ENCODE measurements at places on chromosomes 16 and 17.

DNA sequence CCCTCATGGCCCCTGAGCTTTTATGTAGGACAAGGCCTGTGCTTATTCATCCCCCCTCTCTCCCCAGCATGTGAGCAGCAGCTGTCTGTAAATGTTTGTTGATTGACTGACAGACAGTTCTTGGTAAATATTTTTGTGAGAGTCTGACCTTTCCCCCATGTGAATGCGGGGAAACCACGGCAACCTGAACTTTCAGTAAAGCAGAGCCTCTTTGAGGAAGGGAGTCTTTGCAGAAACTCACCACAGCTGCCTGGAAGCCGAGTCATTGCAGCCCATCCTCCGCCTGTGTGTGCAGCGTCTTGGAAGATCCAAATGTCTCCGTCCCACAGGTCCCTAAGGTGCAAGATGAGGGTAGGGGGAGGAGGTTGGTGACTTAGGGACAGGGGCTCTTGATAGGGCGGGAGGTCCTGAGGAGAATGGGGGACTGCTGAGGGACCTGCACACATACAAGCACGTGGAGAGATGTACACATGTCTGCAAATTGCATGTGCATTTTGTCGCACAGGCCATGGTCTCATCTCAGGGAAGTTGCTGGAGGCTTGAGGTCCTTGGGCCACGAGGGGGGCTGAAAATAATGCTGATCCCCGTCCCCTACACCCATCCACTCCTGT, 23.0 kb upstream of the IL21R start:
- no peak for DNase-seq

GRCh38 chr16:85514598-85515318, 98.4 kb upstream of the GSE1 start:
- DNase-seq, result no peak

- DNase-seq, result no peak
These were observed 999 bp upstream of the FLYWCH2 start for GRCh38 chr16:2881783-2882649.

- no peak for DNase-seq
These were observed 839.9 kb upstream of the RBFOX1 start for GRCh38 chr16:6492742-6493141.

- DNase-seq, result no peak
These were observed 171.0 kb downstream of the RBFOX1 start for GRCh38 chr16:7503666-7504065.

DNA sequence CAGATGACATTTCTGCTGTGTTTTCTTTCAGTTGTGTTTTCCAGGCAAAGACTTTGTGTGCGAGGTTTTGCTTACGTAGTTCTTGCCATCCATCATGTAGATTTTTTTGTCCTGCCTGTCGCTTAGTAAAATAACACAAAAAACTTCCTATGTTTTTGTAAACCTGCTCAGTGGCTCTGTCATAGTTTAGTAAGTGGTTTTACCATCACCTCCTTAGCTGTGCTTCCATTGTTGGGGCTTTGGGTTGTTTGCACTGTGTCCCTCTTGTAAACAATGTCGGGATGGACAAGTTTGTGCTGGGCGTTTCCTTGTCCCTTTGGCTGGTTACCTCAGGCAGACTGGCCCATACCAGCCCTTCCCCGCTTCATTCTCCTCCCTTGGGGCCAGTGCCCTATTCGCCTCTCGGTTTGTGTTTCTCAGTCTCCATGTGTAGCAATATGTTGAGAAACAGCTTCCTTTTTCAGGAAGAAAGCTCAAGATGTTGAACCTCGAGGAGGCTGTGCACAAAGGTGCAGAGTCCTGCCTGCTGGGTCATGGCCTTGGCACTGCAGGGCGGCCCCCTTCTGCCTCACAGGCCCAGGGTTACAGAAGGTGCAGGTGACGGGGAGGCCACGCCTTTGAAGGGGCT, 74.6 kb downstream of the KSR1 start:
- no peak for DNase-seq

- no peak for DNase-seq
These were observed 188.0 kb downstream of the NTN1 start for GRCh38 chr17:9209347-9209746.

GRCh38 chr16:11047057-11047456, 102.7 kb downstream of the CLEC16A start:
- DNase-seq, result no peak

DNA sequence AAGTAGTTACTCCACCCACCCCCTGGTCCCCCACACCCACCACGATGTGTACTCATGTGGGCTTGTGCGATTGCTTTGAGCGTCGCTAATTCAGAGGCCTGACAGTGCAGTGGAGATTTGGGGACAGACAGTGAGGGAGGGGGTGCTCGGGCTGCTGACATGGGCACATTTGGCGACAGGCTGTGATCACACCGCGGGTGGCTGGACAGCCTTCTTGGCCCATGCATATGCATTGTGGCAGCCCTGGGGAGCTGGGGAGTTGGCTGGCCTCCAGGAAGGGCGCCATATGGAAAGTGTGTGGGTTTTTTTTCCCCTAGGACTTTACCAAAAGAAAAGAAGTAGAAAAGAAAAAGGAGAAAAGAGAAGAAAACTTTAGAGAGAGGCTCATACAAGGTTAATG, 275.5 kb upstream of the N4BP1 start:
- no peak for DNase-seq

GRCh38 chr17:77728474-77728795, 230.1 kb upstream of the TNRC6C start:
- DNase-seq, result no peak

- no peak for DNase-seq
These were observed 25.5 kb downstream of the MYO18A start for GRCh38 chr17:29154516-29155226.

- no peak for DNase-seq
These were observed 2.4 kb downstream of the MON1B start for GRCh38 chr16:77193377-77193776.

GRCh38 chr16:30369091-30369937, 980 bp downstream of the TBC1D10B start:
- DNase-seq, result no peak

- peak; percentile 88 for DNase-seq
These were observed at the start of gene MCRIP1 for GRCh38 chr17:81833160-81833920. TSS of gene MCRIP1 (minus strand) at chr17:81833291. CDS start at chr17:81824506, 8,785 bp downstream.

DNA sequence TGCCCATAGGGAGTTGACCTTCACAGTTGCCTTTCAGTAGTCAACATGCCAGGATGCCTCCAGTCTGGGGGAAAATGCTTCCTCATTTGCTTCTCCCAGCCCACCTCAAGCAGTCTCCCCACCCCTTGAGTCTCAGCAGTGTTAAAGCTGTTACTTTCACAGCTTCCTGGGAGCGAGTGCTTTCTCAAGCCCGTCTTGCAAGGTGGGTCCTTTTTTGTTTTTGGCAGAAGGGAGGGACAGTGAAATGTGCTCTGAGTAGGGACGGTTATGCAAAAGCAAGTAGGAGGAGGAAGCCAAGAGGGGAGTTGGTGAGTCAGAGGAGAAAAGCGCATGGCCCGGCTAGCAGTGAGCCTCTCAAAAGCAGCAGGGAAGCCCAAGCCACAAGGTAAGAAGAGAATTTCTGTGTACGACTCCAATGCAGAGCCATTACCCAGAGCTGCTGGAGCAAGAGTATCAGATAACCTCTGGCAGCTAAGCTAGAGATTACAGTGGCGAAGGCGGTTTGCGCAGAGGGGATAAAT, at the start of gene CHST4:
Gene CHST4, plus strand, starts transcription at position 316 of the 521 bp plus-strand sequence. CDS start 10,252 bp downstream, outside the sequence.
- no peak for DNase-seq

DNA sequence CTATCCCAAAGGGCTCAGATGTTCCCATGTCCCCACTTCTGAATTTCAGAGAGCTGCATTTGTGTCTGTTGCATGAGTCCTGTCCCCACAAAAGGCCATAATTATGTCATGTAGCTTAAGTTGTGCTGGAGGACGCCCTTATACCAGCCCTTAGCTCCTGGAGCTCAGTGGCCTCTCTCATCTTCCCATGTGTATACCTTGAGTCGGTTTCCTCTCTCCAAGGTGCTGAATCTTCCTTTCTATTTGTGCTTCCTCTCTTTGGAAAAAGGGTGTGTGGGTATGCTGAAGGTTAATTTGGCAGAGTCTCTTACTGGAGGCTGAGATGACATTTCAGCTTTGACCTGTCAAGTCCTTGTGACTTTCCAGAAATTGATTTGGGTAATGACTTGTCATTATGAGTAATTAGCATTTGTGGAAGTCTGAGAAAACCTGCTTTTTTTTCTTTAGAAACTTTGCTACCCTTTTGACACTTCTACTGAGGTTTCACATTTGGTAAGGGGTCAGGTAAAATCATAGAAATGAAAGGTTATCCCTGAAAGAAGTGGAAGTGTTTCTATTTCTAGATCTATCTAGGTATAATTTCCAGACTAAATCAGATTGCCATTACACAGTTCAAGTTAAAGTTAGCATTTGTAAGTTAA, 185.4 kb downstream of the ABCC12 start:
- no peak for DNase-seq

DNA sequence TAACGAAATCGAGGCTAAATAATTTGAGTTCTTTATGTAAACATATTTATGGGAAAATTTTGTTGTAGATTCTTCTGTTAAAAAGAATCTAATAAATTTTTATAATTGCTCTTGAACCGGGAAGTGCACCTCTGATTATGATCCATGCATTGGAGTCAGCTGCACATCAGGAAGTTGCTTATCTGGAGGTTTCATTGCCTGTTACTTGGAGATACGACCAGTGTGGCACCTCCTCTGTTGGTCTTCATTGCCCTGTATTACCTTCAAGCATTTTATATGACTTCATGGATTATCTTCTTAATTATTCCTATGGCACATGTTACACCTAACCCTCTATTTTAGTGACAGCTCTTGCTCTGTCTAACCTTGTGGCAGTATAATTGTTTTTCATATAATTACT, 312.6 kb upstream of the TBX2 start:
- DNase-seq, result no peak

DNA sequence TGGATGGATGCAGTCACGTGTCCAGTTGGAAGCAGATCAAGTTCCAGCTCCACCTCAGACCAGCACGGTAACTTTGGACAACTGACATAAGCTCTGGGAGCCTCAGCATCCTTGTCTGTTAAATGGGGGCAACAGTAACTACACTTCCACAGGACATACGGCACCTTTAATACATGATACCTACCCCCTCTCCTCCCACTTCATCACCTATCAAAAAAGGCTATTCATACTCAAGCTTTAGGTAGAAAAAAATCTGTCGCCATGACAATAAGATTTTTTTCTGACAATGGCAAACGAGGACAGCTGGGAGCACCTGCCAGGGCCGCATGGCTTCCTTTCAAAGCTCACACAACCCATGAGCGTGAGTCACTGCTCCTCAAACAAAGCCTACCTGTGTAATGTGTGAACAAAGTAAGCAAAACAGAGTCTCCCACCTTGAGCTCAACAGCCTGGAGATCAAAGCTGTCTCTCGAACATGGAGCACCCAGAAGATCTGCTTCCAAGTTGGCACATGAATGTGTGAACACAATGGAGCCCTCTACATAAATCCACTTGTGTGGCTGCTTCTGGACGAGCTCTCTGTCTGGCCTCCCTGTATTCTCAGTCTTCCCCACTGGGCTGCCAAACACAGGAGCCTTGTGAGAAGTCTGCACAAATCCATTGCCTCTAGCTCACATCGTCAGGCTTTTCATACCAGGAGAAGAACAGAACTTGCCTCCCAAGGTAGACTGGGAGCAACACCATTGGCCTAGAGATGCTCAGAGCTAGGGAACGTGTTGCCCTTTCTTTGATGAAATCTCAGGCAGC, 459.7 kb downstream of the SOX9 start:
- DNase-seq, result no peak

DNA sequence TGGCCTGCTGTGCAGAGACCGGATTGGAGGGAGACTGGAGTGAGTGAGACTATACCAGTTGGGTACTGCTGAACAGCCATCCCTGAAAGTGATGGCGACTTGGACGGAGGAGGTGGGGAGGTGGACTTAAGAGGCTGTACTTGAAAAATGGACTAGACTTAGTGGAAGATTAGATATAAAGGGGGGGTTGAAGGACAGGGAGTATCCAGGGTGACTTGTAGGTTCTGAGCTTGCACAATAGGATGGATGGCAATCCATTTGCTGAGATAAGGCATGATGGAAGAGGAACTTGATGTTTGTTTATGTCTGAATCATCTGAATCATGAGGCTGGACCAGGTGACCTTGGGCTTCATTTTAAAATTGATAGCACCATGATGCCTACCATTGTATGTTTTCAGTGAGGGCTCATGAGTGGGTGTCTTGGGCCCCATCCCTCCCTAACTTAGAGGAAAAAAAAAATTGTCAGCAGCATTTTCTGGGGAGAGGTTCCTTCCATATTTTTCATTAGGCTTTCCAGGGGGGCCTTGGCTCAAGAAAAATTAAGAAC, 41.2 kb downstream of the PRKCA start:
- no peak for DNase-seq

DNA sequence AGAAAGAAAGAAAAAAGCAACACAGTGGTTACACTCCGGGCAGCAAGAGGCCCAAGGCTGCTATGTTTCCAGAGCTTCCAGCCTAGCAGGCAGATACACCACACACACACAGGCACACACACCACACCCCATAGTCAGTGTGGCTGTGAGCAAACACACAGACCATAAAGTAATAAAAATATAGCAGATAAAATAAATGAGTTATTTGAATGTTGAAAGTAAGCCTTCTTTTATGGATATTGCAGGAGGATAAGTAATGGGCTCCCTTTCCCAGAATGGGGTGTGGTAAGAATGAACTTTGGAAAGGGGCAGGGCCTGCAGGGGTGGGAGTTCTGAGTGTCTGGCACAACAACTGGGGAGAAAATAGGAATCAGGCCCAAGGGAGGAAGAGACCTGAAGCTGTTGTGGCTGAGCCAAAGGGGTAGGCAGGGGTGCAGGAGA, 4.8 kb upstream of the CDK5RAP3 start:
- no peak for DNase-seq

DNA sequence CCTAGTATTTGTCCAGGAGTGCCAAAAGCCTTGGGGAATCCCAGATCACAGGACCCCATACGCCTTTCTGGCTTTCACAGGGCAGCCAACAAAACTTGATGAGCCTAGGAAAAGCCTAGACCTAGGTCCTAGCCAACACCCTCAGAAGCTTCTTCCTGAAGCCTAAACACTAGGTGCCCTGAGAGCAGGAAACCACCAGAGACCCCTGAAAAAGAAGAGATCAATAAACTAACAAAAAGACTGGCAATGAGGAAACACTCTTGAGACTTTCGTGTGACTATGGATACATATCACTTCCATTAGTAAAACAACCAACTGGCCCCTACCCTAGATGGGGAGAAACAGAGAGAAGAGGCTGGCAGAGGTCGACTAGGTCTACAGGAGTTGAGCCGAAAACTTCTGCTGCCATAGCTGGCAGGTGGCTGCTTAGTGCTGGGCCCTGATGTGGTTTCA, 1.2 kb downstream of the ORMDL3 start:
- DNase-seq, result no peak

DNA sequence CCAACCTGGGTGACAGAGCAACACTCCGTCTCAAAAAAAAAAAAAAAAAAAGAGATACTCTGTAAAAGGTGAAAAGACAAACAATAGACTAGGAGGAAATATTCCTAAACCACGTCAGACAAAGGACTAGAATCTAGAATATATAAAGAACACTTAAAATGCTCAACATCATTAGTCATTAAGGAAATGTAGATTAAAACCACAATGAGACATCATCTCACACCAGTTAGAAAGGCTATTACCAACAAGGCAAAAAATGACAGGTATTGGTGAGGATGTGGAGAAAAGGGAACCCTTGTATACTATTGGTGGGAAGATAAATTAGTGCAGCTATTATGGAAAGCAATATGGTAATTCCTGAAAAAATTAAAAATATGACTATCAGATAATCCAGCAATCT, 903.1 kb upstream of the SOX9 start:
- DNase-seq, result no peak

- DNase-seq, result no peak
These were observed 27.7 kb upstream of the GPRC5C start for GRCh38 chr17:74404218-74404617.

- DNase-seq, result no peak
These were observed 1.0 kb downstream of the TMEM92 start for GRCh38 chr17:50275279-50275678.

Measured in stimulated activated CD4-positive, alpha-beta T cell treated with anti-CD3 and anti-CD28 coated beads, Interleukin-1b, Interleukin-23, amount 100 ng/mL, for 1 hour (primary cell).